Stimulated activated CD4-positive, alpha-beta T cell treated with anti-CD3 and anti-CD28 coated beads, Interleukin-4, amount 100 ng/mL, for 4 hours (primary cell): ENCODE measurements at places on chromosomes 1 and 21.

- no peak for DNase-seq
These were observed 4.7 kb downstream of the AUNIP start for GRCh38 chr1:25854554-25854953.

DNA sequence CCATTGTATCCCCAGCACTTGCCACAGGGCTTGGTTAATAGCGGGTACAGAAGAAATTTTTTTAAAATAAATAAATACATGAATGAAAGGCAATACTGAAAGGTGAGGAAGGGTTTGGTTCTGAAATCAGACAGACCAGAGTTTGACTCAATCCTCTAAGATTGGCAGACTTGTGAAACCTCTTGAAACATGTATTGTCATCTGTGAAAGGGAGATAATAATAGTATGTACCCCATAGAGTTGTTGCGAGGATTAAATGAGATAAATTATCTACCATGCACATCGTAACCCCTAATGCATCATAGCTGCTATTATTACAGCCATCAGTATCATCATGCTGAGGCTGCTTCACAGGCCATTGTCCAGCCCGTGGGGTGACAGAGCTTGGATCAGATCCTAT is 41.4 kb downstream of the S1PR1 start:
- no peak for DNase-seq

- peak; percentile 76 for DNase-seq
These were observed at the start of gene SCP2 for GRCh38 chr1:52927212-52928014. SCP2 (plus strand) TSS chr1:52927276; CDS start chr1:52927397, 121 bp downstream.

GRCh38 chr1:233299450-233299849 is 3.9 kb upstream of the PCNX2 start:
- DNase-seq, result no peak

DNA sequence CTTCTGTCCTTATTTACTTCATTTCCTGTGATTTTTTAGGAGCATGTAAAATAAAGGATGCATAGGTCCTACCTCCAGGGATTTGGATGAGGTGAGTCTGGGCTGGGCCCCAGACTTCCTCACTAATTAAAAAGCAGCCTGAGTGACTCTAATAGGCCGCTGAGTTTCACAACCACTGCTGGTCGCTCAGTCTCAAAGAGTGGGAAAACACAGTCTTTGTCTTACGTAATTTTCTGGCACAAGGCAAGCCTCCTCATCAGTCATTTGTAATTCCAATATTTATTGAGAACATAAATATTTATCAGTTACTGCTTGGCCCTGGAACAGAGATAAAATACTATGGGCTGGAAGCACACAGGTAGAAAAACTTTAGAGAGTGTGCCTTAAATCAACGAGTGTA is 195.4 kb upstream of the RUNX1 start:
- no peak for DNase-seq

DNA sequence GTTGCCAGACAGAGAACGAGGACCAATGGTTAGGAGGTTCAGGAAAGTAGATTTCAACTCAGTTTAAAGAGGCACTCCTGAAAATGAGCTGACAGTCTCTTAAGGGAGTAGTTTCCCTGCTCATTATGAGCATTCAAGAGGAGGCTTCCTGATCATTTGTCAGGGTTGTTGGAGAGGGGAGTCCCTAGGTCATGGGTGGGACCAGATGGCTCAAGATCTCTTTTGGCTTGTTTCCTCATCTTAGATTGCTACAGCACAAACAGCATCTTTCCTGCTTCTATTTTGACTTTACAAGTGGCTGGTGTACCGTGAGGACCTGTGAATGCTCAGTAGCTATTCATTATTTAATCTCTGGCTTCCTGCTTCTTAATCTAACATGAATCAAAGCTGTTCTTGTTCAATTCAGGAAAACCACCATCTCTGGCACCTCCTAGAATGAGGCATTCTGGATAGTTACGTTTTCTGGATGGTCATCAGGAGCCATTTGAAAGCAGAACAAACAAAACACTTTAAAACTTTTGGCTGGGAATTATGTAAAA is 47.6 kb downstream of the PEX14 start:
- no peak for DNase-seq
